HepG2 (cell line): ENCODE measurements at places on chromosomes 4 and X. TPM values are rescaled to one million over a fixed set of nuclear protein-coding genes. Genes with fewer than 3 reads are reported as not detected.

Gene TLR2
- polyA plus RNA-seq = 0.48 and 0.63 TPM in 2 replicates

DNA sequence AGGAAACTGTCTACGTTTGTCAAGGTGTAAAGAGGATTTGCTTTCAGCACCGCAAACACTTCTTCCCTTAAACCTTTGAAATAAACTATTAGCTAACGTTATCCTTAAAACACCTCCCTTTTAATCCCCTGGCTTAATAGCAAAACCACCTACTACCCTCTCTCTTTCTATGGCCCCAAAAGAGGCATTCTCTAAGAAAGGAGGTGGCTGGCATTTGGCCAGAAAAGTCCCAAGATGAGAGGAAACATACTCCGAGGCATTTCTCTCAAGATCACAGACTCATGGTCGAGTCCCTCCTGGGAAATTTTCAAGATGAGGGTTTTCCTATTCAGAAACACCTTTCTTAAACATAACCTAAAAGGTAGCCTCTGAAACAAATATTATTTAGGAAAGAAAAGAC, 60.6 kb upstream of the VCX3B start:
- DNase-seq = no peak

Gene FAM9C
- not detected in 2 replicates for polyA plus RNA-seq

Gene MTMR8
- not detected in 2 replicates for polyA plus RNA-seq

DNA sequence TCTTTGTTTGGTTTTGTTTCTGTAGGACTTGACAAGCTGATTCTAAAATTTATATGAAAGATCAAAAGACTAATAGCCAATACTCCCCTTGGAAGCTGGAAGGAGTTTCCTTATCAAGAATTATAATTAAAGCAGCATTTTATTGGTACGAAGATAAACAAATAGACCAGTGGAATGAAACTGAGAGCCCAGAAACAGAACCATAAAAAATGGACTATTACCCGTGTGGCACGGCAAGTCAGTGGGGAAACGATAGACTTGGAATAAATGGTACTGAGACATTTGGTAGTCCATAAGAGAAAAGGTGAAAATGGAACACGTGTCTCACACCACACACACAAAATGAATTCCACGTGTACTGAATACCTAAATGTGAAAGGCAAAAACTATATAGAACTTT, 42.4 kb upstream of the CEP135 start:
- no peak for DNase-seq
